ENCODE measurements at places on chromosomes 5 and 9. TPM values are rescaled to one million over a fixed set of nuclear protein-coding genes. Genes with fewer than 3 reads are reported as not detected.
A peak's percentile ranks its signal among the peaks of the same experiment; 100 is the strongest.

BAAT gene
- total RNA-seq, result 0.08 TPM

PAEP gene
- not detected for total RNA-seq

- DNase-seq, result no peak
Observed at GRCh38 chr9:133958756-133959155, 33.4 kb downstream of the VAV2 start.

TRPM6 gene
- 0.05 TPM for total RNA-seq

DNA sequence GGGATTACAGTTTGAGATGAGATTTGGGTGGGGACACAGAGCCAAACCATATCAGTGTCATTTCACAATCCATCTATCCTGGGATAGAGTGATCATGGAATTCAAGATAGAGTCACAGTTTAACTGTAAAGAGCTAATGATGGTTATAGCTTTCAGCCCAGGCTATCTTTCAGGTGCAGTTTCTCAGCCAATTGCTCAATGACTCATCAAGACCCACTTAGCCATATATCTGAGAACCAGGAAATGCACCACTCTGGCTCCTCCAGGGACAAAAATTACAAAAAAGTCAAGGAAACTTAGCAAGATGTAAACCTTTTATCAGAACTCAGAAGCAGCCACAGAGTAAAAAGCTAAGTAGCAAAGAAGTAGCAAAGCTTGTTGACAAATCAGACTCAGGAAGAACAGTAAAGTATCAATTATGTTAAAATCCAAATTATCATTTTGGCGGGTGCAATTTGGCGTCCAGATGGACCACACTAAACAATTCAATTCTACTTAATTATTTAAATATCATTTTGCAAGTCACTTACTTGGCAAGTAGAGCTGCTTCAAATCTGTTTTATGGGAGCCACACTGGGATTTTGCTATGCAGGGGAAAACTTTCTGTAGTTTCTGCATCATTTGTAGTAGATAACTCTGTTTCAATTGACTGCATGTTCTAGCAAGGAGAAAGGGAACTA lies 169.4 kb downstream of the TLE1 start:
- DNase-seq, result no peak

DNA sequence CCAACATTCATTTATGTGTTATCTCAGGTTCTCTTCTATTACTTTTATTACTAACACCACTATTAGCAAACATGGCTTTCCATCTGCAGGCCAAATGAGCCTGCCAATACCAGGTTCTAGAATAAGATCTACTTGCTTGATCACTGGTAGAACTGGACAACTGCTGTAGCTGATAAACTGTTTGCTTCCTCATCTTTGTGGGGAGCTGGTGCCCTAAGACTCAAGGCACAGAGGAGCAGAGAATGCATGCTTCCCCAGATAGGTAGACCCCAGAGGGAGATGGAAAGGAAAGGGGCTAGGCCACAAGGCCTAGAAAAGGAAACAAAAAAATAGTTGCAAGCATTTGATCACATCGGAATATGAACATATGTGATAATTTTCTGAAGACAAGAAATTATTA lies 30.7 kb upstream of the AUH start:
- no peak for DNase-seq

DNA sequence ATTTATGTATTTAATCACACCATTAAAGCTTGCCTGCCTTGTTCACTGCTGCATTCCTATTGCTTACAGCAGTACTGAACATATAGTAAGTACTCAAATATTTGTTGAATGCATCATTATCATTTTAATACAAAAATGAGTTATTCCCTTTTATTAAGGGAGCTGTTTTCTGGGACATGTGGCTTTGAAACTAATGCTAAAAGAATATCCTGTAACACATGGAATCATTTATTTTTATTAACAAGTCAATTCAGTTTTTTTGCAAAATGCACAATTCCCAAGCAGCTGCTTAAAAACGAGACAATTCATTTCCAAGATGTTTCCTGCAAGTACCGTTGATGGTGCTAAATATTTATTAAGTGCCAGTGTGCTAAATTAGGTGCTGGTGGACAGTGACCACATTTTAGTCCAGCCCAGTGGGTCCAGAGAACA lies 148.3 kb upstream of the NR3C1 start:
- no peak for DNase-seq

SPATA31C2 gene
- not detected for total RNA-seq

GRCh38 chr5:165829504-165829903 lies 2324.1 kb downstream of the MAT2B start:
- DNase-seq, result no peak

- DNase-seq, result no peak
Observed at GRCh38 chr9:68842568-68842967, 137.5 kb downstream of the PIP5K1B start.

FOXD4 gene
- 0.23 TPM for total RNA-seq

DNA sequence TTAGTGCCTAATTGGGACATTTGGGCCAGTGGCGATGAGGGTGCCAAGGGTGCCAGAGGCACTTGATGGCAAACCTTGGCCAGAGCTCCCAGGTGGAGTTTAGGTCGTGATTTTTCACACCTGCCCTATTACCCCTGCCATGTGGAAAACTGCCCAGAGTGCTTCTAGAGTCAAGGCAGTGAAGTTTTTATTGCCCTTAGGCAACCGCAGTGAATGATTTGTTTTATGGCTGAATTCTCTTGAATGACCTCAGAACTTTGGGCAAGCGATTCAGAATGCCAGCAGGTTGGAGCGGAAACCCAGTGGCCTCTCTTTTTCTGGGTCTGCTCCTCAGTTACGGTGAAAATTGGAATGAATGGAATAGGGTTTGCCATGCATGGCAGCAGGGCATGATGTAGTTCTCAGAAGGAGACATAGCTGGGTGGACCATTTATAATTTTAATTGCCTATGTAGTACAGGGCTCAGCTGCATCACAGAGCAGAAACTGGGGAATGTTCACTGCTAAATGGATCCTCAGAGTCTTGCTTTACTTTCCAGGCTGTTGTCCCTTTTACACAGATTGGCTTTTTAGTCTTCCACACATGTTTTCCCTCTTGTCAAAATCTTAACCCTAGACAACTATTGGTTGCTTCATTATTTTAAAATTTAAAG lies 820.0 kb upstream of the SEMA6A start:
- no peak for DNase-seq

- DNase-seq, result no peak
Observed at GRCh38 chr9:15755660-15756059, 202.8 kb downstream of the CCDC171 start.

GRCh38 chr5:179954434-179954833 lies 46.7 kb upstream of the TBC1D9B start:
- DNase-seq, result no peak

DNA sequence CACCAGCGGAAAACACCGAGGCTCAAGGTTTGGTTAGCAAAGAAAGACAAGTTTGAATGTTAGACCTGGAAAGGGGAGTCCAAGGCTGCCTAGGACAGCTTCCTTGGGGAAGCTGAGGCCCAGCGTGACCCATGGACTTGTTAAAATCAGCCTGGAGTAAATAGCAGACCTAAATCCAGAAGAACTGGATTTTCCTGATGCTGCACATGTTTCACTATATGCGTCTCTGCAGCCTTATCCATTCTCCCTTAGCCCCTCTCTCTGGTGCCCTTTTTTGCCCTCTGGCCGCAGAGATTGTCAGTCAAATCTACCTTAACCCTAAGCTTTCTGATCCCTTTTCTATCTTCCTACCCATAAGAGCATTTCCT lies 119.9 kb downstream of the NTRK2 start:
- DNase-seq, result no peak

DNA sequence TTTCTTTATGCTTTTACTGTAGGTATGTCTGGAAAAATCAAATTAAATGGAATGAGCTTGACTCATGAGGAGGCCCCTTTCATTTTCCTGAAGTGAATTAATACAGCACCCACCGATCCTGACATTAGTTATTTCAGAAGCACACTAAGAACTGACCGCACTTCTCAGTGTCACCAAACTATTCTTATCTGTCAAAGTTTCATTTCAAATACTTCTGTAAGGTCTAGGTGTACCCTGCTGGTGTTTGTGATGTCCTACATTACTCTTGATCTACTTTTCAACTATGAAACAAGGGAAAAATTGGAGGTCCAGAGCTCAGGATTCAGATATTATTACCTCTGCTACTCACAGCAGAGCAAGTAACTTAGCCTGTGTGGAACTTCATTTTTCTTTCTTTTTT lies 1.8 kb upstream of the TEK start:
- no peak for DNase-seq

MOB3B gene
- 0.03 TPM for total RNA-seq

GRCh38 chr9:111978616-111979015 lies 82.0 kb downstream of the UGCG start:
- DNase-seq, result no peak

DNA sequence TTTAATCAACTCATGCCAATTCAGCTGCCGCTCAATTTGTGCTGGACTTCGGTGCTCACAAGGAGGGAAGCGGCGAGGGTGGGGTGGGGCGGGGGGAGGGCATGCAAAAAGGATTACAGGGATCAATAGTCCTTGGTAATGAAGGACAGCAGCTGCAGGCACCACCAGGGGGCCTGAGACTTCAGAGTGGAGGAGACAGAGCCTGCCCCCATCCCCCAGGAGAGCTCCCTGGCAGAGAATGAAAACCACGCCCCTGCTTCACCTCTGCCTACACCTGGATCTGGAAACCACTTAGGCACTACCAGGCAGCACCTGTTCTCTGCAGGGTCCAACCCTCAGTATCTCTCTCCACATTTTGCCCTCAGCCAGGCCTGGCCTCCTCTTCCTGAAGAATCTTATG lies 155.6 kb downstream of the TRIM32 start:
- DNase-seq, result no peak

- no peak for DNase-seq
Observed at GRCh38 chr9:111098093-111098492, 59.8 kb upstream of the LPAR1 start.

NR4A3 gene
- 0.13 TPM for total RNA-seq

DNA sequence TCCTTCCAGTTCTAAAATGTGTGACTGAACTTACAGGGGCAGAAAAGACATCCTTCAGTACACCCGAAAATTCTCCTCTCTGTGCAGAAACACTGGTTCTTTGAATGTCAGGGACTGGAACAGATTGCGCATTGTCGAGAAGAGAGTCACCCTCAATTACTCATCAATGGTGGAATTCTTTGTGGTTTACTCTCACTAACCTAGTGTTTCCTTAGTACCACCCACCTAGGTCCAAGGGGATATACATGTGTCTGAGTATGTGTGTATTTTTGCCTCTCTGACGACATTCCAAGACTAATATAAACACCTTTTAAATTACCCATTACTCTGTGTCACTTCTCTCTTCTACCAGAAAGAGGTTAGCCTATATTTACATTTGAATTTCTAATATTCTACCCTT lies 660.8 kb downstream of the TLE1 start:
- DNase-seq, result peak; percentile 85

GRCh38 chr5:176732306-176732705 lies 78.1 kb upstream of the UNC5A start:
- DNase-seq, result no peak

PCDHA11 gene
- total RNA-seq, result 0.08 TPM

PCDHGA3 gene
- total RNA-seq, result not detected

EXOSC2 gene
- total RNA-seq, result 41.0 TPM

DNA sequence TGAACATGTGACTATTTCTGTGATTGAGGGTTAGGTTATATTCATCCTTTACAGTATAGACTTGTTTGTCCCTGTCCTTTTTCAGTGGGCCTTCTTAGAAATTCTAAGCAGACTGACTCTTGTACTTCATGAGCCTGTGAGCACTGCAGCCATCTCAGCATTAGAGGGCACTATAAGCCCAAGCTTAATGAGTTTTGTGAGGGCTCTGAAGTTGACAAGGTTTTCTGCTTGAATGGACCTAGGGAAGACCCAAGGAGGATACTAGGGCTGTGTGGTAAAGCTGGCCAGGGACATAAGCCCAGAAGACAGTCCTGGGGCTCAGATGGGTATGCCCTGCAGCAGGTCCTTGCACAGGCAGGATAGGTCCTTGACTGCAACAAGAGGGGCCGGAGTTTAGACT lies 126.5 kb downstream of the MRPS30 start:
- no peak for DNase-seq

- no peak for DNase-seq
Observed at GRCh38 chr5:119332208-119332607, 23.6 kb upstream of the TNFAIP8 start.

DNA sequence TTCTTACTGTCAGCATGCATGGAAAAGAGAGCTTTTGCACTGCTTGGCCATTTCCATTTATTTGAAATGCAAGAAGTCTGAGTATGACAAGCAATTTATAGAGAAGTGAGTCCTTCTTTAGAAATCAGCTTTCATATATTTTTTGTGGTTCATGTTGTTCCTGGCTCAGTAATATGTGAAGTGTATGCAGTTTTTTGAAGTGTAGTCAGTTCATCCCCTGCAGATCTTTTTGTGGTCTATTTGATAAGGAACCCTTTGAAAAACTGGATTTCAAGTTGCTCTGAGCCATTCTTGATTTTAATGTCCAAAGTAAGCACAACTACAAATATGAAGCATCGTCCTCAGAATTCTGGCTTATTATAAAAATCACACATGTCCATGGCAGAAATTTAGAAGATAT lies 294.1 kb upstream of the SMC2 start:
- no peak for DNase-seq

GRCh38 chr5:81685471-81685870 lies 65.4 kb downstream of the SSBP2 start:
- no peak for DNase-seq

DNA sequence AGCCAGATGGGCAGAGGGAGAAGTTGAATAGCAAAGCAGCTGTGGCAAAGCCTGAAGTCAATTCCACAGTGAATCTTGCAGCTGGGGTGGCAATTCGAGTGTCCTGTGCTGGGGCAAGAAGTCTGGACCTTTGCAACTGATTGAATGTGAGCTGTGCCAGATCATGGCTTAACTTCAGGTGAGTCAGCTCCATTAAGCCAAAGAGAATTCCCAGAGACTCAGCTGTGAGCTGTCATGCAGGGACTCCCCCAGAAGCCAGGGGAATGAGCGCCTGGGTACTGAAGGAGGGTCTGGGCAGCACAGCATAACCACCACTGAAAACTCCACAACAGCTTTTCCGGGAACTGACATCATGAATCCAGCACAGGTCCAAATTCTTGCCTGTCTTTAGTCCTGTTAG lies 153.5 kb upstream of the TRPC7 start:
- DNase-seq, result no peak

GRCh38 chr9:109812818-109813281 lies 32.9 kb downstream of the PALM2AKAP2 start:
- no peak for DNase-seq

GRCh38 chr9:68983522-68984424 lies 30.1 kb downstream of the PRKACG start:
- DNase-seq, result no peak

- DNase-seq, result no peak
Observed at GRCh38 chr9:99749641-99750040, 72.0 kb upstream of the NR4A3 start.

IARS1 gene
- total RNA-seq, result 116 TPM

- no peak for DNase-seq
Observed at GRCh38 chr9:20303996-20304395, 318.3 kb downstream of the MLLT3 start.

DNA sequence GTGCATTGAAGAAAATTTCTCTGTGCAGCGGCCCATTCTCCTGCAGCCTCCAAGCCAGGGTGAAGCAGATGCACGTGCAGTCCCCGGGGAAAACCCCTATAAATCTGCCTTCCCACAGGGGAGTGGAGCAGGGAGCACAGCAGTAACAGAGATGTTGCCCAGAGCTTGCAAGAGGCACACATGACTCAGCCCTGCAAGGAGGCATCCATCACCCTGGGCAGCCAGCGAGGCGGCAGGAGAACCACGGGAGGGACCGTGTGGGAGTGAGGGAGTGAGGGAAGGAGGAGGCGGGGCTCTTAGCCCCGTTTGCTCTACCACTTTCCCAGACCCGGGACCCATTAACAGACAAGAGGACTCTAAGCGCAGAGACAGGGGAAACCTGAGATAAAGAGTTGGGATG lies 96.2 kb upstream of the ARAP3 start:
- no peak for DNase-seq

PALM2AKAP2 gene
- total RNA-seq, result 0.44 TPM

TCERG1 gene
- 75.9 TPM for total RNA-seq

All from Panc1 (cell line).